Fibroblast of lung (primary cell): ENCODE measurements at places on chromosomes 3 and 15. TPM values are rescaled to one million over a fixed set of nuclear protein-coding genes. Genes with fewer than 3 reads are reported as not detected.

SLC2A2 gene
- not detected in 2 replicates for total RNA-seq

RPL15 gene
- 1,860 and 3,172 TPM in 2 replicates for total RNA-seq

ZNF717 gene
- 18.2 and 23.8 TPM in 2 replicates for total RNA-seq

ACTC1 gene
- total RNA-seq = 0.33 TPM in 1 of 2 replicates, not detected in the other

AP3B2 gene
- 0.17 and 0.51 TPM in 2 replicates for total RNA-seq

CDV3 gene
- 218 and 221 TPM in 2 replicates for total RNA-seq

UBA7 gene
- total RNA-seq = 50.1 and 57.1 TPM in 2 replicates

NT5DC2 gene
- 18.0 and 20.3 TPM in 2 replicates for total RNA-seq

NANOGP8 gene
- total RNA-seq = not detected in 2 replicates

CELF6 gene
- total RNA-seq = 0.17 and 0.26 TPM in 2 replicates

TRIM69 gene
- total RNA-seq = 23.6 and 40.1 TPM in 2 replicates

GOLGA6L10 gene
- 0.26 and 0.99 TPM in 2 replicates for total RNA-seq

SNTN gene
- total RNA-seq = not detected in 2 replicates

SV2B gene
- under 0.01 and 0.26 TPM in 2 replicates for total RNA-seq

MRAS gene
- total RNA-seq = 48.0 and 73.0 TPM in 2 replicates

ATP8B4 gene
- total RNA-seq = 7.4 and 19.5 TPM in 2 replicates

CSPG5 gene
- total RNA-seq = under 0.01 and 0.17 TPM in 2 replicates

TIMP4 gene
- 9.8 and 12.6 TPM in 2 replicates for total RNA-seq

CGNL1 gene
- 4.4 and 6.1 TPM in 2 replicates for total RNA-seq

CYP1A2 gene
- total RNA-seq = not detected in 2 replicates

TNIK gene
- total RNA-seq = 30.6 and 39.3 TPM in 2 replicates

PLSCR5 gene
- total RNA-seq = not detected in 2 replicates

ATP2C1 gene
- total RNA-seq = 141 and 196 TPM in 2 replicates

KCNMB3 gene
- 0.77 and 1.5 TPM in 2 replicates for total RNA-seq

CPA3 gene
- total RNA-seq = not detected in 2 replicates

SKOR1 gene
- total RNA-seq = under 0.01 and 0.17 TPM in 2 replicates

C2CD4A gene
- not detected in 2 replicates for total RNA-seq

FOXB1 gene
- not detected in 2 replicates for total RNA-seq

FOXL2NB gene
- not detected in 2 replicates for total RNA-seq

QTRT2 gene
- 13.5 and 13.6 TPM in 2 replicates for total RNA-seq

JAGN1 gene
- 30.6 and 33.9 TPM in 2 replicates for total RNA-seq

GHSR gene
- not detected in 2 replicates for total RNA-seq

ERC2 gene
- 0.17 and 0.26 TPM in 2 replicates for total RNA-seq

SLC6A1 gene
- not detected in 2 replicates for total RNA-seq

REC114 gene
- total RNA-seq = not detected in 2 replicates

CNOT10 gene
- total RNA-seq = 28.6 and 28.8 TPM in 2 replicates

C15orf40 gene
- total RNA-seq = 8.0 and 12.6 TPM in 2 replicates

MEIS2 gene
- total RNA-seq = 16.9 and 31.0 TPM in 2 replicates

GMNC gene
- under 0.01 and 0.50 TPM in 2 replicates for total RNA-seq

SMAD6 gene
- total RNA-seq = 8.7 and 8.9 TPM in 2 replicates

NDN gene
- 41.6 and 47.7 TPM in 2 replicates for total RNA-seq

WDR5B gene
- 5.4 and 6.6 TPM in 2 replicates for total RNA-seq

SLC35G2 gene
- total RNA-seq = 8.5 and 15.4 TPM in 2 replicates

PLSCR2 gene
- 0.17 TPM in 1 of 2 replicates, not detected in the other for total RNA-seq

GOLGA8G gene
- total RNA-seq = not detected in 2 replicates

ZBTB47 gene
- 32.1 and 49.4 TPM in 2 replicates for total RNA-seq

NRROS gene
- under 0.01 and 0.33 TPM in 2 replicates for total RNA-seq

SLC51A gene
- not detected in 2 replicates for total RNA-seq

CCR3 gene
- total RNA-seq = 0.17 and 0.26 TPM in 2 replicates

TGM5 gene
- under 0.01 TPM in 1 of 2 replicates, not detected in the other for total RNA-seq

RBP2 gene
- total RNA-seq = not detected in 2 replicates

CAMK1 gene
- total RNA-seq = 55.2 and 64.2 TPM in 2 replicates

PAK2 gene
- 30.0 and 37.5 TPM in 2 replicates for total RNA-seq

PDZRN3 gene
- total RNA-seq = 47.5 and 56.3 TPM in 2 replicates

TMC3 gene
- not detected in 2 replicates for total RNA-seq

CX3CR1 gene
- under 0.01 TPM in 1 of 2 replicates, not detected in the other for total RNA-seq

FSIP1 gene
- total RNA-seq = 3.9 and 5.1 TPM in 2 replicates

MAP1A gene
- total RNA-seq = 70.4 and 201 TPM in 2 replicates

TJP1 gene
- total RNA-seq = 45.2 and 53.7 TPM in 2 replicates
